H54 (cell line): ENCODE measurements at places on chromosomes 5 and 9.

DNA sequence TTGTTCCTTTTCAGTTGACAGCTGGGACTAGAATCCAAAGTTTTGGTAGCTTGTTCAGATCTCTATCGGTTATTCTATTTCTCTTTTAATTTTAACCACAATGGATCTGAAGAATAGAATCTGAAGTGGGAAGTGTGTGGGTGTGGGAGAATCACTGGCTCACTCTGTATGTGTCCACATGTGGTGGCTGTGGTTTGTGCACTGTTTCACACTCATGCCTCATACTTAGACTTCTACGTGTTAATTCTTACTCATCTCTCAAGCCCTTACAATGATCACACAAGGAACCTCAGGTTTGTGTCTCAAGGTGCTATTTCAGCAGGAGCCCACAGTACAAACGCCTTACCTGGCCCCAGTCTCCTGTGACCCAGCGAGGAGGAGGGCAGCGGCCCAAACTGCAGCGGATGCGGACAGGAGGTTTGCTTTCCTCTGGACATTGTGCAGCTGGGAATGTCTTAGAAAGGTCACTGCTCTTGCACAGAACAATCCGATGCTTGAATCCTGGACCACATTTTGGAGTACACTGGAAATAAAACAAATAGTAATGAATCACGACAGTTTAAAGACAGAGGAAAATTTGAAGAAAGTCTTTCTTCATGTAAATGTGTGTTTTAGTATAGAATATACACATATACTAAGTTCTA is 309.1 kb downstream of the ADAMTS6 start:
- DNase-seq, result no peak

DNA sequence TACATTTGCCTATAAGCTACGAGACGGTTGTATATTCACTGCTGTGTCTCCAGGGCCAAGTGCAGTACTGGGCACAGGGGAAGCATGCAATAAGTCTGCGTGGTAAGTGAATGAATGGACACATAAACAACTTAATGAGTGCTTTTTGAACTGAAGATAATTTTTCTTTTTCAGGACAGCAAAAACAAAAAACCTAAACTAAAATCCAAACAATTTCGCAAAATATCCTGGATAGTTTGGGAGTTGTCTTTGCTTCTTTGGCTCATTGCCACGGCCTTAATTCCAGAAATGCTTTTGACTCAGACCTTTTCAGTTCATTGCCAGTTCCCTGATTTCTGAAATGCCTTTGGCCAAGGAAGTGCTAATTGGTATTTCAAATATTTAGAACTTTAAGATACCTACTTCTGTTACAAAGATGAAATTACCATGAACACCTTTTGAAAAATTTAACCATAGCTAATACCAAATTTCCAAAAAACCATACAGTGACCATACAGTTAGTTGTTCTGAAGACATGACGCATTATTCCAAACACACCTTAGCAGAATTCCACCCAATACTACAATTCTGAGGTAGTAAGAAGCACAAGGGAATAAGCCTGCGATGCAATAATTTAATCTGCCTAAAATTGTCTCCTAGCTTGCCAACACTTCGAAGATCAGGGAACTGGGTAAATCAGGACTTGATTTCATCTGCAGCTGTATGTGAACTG is 42.8 kb downstream of the TEK start:
- DNase-seq, result no peak

DNA sequence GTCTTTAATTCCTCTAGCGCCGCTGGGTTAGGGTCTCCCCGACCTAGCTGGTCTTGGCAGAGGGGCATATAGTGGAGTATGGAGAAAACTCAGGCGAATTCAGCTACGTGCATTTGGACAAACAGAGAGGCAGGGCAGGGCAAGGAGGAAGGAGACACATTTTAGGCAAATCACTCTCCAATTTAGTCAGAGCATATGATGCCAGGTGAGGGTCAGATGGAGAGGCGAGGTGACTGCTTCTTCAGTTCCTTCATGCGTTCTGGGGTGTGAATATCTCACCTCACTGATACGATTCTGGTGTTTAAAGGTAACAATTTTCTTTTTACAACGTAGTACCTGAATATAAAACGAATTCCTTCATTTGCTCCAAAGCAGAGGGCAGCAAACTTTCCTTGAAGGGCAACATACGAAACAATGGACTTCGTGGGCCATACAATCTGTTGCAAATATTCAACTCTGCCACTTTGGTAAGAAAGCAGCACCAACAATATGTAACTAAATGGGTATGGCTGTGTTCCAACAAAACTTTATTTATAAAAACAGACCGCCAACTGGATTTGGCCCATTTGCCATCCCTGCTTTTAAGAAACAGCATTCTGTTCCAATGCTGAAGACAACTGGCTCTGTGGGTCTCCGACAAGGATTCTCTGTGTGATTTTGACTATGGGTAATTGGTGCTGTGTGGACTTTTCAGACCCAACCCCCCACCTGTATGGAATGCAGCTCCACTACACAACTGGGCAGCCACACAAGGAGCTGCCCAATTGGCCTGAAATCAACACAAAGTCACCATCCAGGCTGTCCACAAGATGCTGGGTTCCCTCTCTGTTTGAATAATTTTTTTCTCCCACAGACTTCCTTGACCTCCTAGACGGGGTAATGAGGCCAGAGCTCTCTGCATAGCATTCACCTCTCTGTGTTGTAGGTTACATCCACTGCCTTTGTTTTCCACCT is 53.8 kb downstream of the RAPGEF1 start:
- DNase-seq, result no peak

- DNase-seq, result no peak
Measured at GRCh38 chr9:20087481-20087880, 298.6 kb upstream of the SLC24A2 start.

- no peak for DNase-seq
Measured at GRCh38 chr9:88796947-88797346, 194.3 kb upstream of the S1PR3 start.

GRCh38 chr5:56816546-56817081 is 1.3 kb downstream of the MAP3K1 start:
- DNase-seq, result peak; percentile 50

DNA sequence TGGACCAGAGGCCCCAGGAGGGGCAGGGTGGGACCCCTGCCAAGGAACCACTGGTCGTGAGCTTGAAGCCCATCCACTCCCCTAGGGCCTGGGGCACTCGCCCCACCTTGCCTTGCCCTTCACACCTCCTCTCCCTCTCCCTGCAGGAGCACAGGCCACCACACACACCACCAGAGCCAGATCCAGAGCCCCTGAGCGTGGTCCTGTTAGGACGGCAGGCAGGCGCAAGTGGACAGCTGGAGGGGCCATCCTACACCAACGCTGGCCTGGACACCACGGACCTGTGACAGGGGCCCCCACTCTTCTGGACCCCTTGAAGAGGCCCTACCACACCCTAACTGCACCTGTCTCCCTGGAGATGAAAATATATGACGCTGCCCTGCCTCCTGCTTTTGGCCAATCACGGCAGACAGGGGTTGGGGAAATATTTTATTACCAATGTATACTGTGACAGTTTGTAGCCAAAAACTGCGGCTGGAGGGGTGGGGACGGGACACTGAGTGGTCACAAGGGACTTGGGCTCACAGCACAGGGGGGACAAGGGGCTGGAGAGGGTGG is 14.5 kb downstream of the GPRIN1 start:
- no peak for DNase-seq

- no peak for DNase-seq
Measured at GRCh38 chr9:17604556-17604955, 25.7 kb downstream of the SH3GL2 start.

DNA sequence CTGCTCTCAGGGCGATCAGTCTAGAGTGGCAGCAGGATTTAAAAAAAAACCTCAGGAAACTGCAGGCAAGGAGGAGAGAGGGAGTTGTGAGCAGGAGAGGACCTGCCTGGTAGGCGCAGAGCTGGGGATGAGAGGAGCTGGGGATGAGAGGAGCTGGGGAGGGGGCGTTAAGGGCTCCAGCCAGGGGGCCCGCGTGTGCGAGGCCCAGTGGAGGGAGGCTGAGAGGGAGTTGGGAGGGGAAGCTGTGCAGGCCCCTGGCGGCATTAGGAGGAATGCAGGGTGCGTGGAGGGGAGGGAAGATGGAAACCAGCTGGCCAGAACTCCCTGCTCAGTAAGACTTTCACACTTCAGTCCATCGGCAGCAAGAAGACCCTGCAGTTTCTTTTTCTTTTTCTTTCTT is 45.2 kb upstream of the HMCN2 start:
- no peak for DNase-seq

DNA sequence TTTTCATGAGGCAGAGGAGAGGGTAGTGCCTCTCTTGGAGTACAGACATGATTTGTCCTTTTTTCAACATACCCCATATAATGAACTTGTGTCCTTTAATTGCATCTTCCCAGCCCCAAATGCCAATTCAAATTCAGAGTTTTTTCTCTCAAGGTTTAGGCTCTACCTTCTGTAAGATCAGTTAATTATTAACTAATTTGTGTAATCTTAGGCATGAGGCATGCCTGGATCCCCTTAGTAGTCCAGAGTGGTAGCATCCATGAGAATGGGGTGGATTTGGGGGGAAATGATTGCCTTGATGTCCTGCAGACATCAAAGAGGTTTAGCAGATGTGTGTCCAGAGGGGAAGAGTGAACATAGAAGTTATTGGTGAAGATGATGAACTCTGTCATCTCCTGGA is 533.3 kb downstream of the LRRC70 start:
- DNase-seq, result no peak

GRCh38 chr5:151427258-151427657 is 20.1 kb upstream of the SLC36A1 start:
- no peak for DNase-seq

GRCh38 chr5:14366763-14367162 is 214.8 kb upstream of the OTULINL start:
- DNase-seq, result no peak

DNA sequence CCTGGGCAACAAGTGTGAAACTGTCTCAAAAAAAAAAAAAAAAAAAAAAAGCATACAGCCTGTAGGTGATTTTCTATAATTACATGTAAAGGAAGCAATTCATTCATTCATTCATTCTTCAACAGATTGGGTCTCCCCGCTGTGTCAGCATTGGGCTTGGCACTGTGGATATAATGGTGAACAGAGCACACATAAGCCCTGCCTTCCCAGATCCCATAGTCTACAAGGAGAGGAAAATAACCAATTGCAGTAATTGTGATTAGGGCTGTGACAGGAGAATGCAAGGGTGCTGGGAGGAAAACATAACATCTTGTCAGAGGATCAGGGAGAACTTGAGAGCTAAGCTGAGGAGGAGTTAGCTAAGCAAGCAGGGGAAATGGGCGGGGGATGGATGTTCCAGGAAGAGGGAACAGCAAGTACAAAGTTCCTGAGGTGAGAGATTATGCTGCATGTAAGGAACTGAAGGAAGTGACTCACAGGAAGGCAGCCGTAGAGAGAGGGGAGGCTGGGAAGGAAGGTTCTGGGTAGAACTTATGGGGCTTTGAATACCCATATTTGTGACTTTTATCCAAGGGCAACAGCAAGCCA is 24.0 kb upstream of the KLF9 start:
- DNase-seq, result peak; percentile 68

- no peak for DNase-seq
Measured at GRCh38 chr5:134131578-134132350, 17.3 kb downstream of the TCF7 start.

- DNase-seq, result peak; percentile 20
Measured at GRCh38 chr5:8756498-8757084, 789.3 kb downstream of the SEMA5A start.

DNA sequence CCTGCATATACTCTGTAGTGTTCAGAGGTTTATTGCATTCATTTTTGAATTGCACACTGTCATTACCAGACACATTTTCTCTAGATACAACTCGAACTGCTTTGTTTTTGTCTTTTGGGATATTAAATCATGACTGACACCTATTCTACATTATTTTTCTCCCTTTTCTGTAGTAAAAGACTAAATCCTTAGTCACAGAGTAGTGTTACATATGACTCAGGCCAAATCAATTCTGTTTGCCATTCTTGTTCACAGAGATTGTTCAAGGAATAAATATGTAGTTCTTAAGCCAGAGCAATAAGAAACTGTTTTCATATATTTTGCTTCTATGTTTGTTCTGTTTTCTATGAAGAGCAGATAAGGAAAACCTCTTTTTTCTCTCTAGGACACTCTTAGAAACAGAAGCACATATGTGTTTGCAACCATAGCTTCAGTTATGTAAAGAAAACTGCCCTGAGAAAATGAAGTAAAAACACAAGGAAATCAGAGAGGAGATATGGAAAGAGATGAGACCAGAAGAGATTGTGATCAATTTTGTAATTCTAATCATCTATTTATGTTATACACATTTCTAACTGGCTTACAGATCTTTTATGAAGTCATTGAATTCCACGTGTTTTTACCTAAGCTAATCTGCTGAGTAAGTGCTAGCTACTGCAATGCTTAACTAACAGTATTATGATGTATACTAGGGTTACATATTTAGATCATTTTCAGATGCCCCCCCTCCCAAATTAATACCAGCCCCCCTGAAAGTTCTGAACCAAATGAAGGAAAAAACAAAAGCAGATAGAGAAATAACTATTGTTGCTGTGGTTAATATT is 1995.6 kb upstream of the CDH6 start:
- peak; percentile 12 for DNase-seq

- no peak for DNase-seq
Measured at GRCh38 chr5:73198833-73199592, 26.0 kb downstream of the TMEM174 start.

DNA sequence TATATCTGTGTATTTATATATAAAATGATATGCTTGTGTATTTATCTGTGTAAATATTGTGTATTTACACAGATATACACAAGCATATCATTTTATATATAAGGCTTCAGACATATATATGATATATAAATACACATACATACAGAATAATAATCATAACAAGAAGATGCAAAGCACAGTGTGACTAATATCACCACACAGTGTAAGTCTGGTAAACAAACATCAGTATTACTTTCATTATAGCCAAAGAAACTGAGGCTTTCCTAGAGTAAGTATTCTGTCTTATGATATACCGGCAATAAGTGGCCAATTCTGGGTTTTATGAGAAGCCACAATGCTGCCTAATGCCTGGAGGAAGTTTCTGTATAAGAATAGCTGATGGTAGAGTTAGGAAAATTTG is 29.9 kb upstream of the RAPGEF6 start:
- DNase-seq, result no peak

- peak; percentile 49 for DNase-seq
Measured at GRCh38 chr5:138336952-138337684, 948 bp upstream of the FAM53C start.

DNA sequence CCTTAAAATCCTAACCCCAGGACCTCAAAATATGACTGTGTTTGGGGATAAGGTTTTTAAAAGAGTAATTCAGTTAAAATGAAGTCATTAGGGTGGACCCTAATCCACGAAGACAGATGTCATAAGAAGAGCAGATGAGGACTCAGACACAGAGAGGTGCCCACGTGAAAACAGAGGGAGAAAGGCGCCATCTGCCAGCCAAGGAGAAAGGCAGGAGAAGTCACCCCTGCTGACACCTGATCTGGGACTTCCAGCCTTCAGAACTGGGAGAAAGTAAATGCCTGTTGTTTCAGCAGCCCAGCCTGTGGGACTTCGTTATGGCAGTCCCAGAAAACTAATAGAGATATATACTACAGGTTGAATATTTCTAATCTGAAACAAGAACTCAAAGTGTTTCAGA is 67.4 kb downstream of the ROR2 start:
- no peak for DNase-seq
